ENCODE measurements at places on chromosomes 12 and 14.

DNA sequence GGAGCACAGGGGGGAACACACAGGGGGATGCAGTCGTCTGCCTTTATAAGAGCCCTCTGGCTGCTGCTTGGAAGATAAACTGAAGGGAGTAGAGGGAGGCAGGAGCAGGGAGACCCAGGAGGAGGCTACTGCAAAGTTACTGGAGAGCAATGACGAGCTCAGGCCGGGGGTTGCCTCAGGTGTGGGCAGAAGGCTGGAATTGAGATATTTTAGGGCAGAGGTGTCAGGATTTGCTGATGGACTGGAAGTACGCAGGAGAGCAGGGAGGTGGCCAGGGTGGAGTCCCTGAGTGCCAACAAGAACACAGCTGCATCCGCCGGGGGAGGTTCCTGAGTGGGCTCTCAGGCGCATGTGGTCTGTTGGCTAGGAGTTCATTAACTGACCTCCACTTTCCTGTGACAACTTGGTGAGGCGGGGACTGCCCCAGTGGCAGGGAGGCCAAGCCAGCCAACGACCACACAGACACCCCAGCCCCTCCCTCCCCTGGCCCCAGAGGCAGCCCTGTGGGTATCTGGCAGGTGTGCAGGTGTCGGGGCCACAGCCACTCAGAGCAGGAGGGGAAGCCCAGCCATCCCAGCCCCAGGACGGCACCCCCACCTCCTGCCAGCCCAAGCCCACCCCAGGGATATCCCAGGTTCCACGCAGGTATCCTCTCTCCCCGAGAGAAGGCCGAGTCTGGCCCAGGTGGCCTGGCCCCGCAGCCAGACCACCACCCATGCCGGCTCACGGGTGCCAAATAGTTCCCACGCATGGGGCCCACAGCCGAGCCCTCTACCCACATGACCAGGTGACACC lies 85.4 kb downstream of the NCOR2 start:
- no peak for DNase-seq

- no peak for DNase-seq
Measured at GRCh38 chr12:43206396-43206795, 345.6 kb downstream of the ADAMTS20 start.

- no peak for DNase-seq
Measured at GRCh38 chr12:129332286-129332685, 479.0 kb downstream of the GLT1D1 start.

- DNase-seq = no peak
Measured at GRCh38 chr14:36556811-36557433, 25.5 kb downstream of the NKX2-8 start.

DNA sequence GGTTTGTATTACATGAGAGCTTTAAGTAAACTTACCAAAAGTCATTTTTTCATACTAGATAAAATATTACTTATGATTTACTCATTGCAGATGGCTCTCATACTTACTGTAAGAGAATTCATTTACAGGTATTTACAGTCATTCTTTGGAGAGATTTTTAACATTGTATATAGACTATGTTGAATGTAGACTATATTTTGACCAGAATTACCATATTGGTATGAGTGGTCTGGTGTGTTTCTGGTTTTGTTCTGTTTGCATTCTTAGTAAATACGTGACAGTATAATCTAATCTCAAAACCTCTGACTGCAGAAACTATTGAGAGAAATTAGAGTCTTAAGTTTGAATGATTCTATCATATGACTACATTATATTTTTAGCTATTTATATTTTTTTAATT lies 91.1 kb downstream of the USP15 start:
- no peak for DNase-seq

DNA sequence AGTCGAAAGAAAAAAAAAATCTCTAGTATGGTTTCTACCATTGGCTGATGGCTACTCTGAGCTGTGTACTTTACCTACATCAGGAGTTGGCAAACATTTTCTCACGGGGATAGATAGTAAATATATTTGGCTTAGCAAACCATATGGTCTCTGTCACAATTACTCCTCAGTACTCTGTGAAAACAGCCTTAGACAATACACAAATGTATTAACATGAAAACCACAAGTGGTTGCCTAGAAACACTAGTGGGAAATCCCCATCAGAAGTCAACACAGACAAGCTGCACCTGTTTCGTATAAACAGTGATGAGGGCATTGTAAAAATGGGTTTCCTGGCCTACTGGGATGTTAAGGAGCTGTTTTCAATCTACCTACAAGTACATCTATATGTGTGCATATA lies 84.6 kb upstream of the NAV3 start:
- DNase-seq = no peak

DNA sequence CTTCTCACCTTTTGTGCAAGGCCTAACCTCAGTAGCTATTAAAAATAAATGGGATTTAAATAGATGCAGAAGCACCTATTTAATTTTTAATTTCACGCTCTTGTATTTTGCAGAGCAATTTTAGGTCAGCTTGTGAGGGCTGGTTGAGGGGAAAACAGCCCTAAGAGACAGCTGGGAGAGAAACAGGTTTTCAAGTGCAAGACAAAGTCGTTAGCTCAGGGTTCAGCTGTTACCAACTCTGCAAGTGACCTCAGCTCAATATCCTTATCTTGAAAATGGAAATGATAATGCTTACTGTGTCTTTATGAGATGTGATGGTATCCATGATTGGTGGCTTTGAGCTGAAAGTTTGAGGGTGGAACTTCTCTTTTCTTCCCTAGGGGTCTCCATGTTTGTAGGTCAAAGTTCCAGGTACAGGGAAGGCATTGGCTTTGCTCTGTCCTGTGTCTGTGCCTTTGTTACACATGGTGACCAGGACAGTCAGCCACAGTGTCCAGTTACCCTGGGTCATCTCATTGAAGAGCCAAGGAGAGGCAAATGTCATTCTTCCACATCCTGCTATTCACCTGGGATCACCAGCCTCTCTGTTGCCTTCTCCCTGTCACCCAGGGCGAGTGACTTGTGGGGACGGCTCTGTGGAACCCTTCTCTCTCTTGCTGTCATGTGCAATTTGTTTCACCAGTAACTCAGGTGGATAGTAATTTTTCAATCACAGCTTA lies 100.3 kb downstream of the SAMD4A start:
- DNase-seq = no peak

GRCh38 chr14:95044463-95045105 lies 112.7 kb downstream of the DICER1 start:
- no peak for DNase-seq

GRCh38 chr12:113889891-113890581 lies 76.1 kb downstream of the RBM19 start:
- DNase-seq = no peak

- no peak for DNase-seq
Measured at GRCh38 chr12:80711866-80712265, 4.4 kb downstream of the MYF6 start.

DNA sequence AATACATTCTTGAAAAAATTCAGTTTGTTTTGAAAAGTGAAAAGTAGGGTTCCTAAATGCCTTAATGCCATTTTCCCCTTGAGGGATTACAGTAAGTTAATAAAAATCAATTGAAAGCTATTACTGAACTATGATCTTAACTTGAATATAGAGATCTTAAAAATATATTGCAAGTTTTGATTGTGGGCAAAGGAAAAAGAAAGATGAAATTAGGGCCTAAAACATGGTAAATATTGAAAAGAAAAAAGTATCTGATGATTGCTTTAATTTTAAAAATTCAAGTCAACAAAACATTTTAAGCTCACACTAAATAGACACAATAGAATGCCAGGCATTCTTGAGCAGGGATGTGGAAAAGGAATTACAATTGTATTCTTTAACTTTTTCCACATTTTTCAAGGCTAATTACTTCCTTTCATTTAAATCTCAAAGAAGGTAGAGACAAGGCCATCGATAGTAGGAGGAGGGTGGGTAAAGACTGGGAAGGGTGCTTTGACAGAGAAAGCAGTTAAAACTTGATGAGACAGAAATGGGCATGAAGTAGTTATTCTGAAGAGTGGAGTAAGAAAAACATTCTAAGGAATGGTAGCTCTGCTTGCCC lies 294.4 kb downstream of the NELL2 start:
- no peak for DNase-seq

DNA sequence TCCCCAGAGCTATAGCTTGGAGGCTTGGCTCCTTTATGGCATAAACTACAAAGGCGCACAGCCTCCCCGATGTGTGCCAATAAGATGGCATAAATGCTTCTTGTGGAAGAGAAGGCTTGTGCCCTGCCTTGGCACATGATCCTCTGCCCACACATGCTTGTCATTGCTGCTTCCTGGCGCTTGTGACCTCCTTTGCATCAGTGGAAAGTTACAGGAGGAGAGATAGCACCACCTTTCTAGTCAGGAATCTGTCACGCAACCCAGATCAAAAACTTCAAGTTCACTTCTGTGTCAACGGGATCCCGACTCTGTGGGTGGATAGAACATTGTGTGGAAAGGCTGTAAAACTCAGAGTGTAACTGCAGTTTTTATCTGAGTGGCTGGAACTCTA lies 183.8 kb upstream of the HIF1A start:
- DNase-seq = peak; percentile 53

- no peak for DNase-seq
Measured at GRCh38 chr12:132461526-132461925, 28.4 kb upstream of the FBRSL1 start.

- DNase-seq = peak; percentile 60
Measured at GRCh38 chr12:7219599-7220243, 30.2 kb downstream of the PEX5 start.

DNA sequence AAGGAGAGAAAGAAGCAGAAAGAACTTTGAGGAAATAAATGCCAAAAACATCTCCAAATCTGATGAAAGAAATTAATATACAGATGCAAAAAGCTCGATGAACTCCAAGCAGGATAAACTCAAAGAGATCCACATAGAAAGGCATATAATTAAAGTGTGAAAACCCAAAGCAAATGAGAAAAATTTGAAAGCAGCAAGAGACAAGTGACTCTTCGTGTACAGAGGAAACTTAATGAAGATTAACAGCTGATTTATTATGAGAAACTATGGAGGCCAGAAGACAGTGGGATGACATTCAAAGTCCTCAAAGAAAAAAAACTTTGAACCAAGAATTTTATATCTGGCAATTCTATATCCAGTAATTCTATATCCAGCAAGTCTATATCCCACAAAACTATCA lies 163.0 kb upstream of the TMCC3 start:
- no peak for DNase-seq
